ENCODE measurements at places on chromosomes 5 and 9.

- no peak for DNase-seq
These were observed 50.8 kb downstream of the ITGA1 start for GRCh38 chr5:52838326-52839015.

- no peak for DNase-seq
These were observed 80.8 kb upstream of the IER5L start for GRCh38 chr9:129258823-129259301.

DNA sequence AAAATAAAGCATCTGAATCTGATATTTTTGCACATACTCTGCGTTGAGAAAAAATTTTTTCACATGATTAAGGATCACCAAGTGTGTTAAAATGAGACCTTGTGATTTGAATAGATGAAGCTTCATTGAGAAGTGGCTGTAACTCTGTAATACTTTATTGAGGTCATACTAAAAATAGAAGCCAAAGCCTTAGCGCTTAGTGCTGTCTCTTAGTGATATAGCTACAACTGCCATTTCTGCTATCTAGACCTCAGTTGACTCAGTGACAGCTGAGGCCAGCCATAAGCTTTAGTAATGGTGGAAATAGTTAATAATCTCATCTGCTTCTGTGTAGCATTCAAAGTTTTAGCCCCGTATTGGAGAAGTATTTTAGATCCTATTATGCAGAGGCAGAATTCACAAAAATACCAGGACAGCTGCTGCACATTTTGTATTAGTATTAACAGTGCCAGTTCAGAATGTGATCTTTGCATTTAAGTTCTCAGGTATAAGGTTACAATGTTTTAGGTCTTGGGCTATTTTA, 107.4 kb upstream of the SGCD start:
- DNase-seq: no peak

DNA sequence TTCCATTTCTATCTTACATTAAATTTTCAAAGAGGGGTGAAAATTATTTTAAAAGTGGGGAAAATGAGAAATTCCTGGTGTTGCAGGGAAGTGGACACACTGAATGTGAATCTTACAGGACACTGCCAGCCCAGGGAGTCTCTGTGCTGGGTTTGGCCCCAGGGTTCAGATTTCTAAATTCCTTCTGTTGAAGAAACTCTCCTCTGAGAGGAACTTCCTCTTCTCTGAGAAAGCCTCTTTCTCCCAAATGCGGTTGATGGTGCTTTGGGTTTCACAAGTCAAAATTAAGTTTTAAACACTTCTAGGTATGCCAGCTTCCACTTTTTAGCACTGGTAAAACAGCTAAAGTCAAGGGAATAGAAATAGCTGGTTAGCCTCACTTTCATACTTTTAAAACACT, 317.9 kb upstream of the ITGA1 start:
- DNase-seq: no peak

GRCh38 chr9:22204240-22204639, 195.1 kb upstream of the CDKN2B start:
- no peak for DNase-seq

DNA sequence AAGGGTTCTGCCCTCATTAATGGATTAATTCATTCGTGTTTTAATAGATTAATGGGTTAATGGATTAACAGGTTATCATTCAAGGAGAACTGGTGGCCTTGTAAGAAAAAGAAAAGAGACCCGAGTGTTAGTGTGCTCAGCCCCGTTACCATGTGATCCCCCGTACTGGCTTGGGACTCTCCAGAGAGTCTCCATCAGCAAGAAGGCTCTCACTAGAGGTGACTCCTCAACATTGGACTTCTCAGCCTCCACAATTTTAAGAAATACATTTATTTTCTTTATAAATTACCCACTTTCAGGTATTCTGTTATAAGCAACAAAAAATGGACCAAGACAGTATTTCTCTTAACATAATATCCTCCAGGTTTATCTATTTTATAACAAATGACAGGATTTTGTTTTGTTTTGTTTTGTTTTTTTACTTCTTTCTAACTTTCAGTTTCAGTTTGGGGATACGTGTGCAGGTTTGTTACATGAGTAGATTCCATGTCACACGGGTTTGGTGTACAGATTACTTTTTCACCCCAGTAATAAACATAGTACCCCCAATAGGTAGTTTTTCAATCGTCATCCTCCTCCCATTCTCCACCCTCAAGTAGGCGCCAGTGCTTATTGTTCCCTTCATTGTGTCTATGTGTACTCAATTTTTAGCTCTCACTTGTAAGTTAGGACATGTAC, 456.1 kb downstream of the DNAH5 start:
- no peak for DNase-seq

DNA sequence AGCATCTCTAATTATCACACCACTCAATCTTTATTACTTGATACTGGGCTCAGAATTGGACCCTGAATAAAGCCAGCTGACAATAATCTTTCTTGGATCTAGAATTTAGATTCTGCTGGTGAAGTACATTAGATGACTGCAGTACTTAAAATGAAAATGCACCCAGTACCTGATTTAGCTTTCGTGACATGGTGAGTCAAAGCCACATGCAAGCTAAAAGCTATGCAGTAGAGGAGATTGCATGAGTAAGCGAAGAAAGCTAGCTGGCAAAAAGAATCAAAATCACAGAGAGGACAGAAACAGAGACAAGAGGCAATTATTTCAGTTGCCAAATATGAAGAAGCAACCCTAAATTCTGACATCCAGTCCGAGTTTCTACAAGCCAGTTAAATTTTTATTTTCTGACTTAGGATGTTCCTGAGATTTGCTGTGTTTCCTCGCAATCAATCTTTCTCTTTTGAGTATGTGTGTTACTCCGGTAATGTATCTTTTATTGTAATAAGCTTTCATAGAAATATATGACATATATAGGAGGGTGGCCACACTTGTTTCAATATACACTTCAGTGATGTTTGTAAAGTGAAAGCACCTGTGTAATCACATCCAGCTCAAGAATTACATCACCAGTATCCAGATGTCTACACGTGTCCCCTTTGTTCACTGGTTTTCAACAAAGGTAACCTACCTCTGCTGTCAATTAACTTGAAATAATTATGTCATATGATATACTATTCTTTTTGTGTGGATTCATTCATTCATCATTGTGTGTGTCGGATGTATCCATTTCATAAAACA, 101.7 kb downstream of the CDH18 start:
- DNase-seq: no peak

Data from T follicular helper cell (primary cell).